ENCODE measurements at places on chromosomes 2 and 18. TPM values are rescaled to one million over a fixed set of nuclear protein-coding genes. Genes with fewer than 3 reads are reported as not detected.
A peak's percentile ranks its signal among the peaks of the same experiment; 100 is the strongest.

GRCh38 chr2:26068602-26069298 is 34.9 kb downstream of the RAB10 start:
- DNase-seq: no peak

GRCh38 chr2:237573721-237574415 is 7.5 kb downstream of the PRLH start:
- peak; percentile 55 for DNase-seq

DNA sequence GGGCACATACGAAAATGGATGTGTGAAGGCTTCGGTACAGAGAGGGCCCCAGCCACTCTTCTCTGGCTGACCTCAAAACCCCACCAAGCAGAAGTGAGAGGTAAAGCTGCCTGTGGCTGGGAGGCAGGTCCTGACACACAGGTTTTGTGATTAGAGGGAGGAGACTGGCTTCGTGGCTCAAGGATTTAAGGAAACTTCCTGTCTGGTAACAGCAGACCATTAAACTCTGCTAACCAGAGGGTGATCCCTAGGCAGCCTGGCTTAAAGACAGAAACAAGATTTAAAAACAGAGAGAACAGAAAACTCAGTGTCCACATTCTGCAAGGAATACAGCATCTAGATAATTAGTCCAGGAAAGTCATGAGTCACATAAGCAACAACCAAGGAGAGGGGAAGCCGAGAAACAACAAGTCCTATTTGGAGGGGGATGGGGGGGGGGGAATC is 101.9 kb downstream of the NFATC1 start:
- DNase-seq: no peak

DNA sequence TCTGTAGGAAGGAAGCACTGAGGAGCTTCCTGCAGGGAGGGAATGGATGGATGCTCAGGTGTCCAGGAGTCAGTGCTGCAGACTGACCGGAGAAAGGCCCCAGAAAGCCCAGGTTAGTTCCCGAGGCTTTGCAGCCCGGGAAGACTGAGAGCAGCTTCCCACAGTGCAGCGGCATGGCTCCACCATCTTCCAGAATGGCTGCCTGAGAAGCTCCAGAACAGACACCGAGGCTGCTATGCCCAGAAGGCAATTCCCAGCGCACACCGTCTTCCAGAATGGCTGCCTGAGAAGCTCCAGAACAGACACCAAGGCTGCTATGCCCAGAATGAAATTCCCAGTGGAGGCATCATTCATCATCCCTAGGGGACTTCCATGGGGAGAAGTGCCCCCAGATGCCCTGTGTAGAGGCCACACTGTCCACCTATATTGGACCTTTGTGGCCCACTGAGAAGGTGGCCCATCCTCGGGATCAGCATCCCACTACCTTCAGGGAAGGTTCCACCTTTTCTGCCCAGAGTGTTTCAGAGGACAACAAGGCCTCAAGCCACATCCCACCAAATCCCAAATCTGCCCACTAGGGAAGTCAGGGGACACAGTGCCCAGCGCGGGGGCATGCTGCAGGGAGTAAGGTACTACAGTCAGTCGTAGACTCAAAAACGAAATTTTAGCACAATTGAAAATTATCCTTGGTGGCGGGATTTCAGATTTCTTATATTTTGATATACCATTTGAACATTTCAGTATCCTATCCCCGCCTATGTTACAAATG is 80.5 kb downstream of the KCNF1 start:
- no peak for DNase-seq

ECEL1 gene
- total RNA-seq: 17.2 TPM

AGXT gene
- not detected for total RNA-seq
